ENCODE measurements at places on chromosomes 5 and 9.

DNA sequence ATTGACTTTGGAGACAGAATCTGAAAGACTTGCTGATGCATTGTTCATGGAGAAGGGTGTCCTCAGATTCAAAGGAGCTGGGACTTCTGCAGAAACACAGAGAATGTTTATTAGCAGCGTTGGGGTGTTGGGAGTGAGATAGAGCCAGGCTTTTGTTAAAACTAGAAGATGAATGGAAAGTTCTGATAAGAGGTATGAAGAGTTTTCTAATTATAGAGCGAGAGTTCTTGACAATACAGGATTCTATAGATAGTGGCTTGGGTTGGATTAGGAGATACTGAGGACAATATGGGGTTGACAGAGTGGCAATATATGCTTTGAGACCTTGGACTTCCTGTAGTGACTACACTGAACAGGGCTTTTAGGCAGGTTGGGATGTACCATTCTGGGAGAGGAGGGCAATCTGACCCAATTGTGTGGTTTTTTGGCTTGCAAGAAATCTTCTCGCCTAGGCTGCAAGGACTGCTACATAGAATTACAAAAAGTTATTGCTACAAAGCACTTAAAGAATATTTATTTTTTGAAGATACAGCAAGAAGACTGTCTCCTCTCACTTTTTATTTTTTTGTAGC lies 83.1 kb downstream of the FER start:
- no peak for DNase-seq

- DNase-seq, result no peak
These were observed 2.3 kb downstream of the TYRP1 start for GRCh38 chr9:12695474-12695873.

DNA sequence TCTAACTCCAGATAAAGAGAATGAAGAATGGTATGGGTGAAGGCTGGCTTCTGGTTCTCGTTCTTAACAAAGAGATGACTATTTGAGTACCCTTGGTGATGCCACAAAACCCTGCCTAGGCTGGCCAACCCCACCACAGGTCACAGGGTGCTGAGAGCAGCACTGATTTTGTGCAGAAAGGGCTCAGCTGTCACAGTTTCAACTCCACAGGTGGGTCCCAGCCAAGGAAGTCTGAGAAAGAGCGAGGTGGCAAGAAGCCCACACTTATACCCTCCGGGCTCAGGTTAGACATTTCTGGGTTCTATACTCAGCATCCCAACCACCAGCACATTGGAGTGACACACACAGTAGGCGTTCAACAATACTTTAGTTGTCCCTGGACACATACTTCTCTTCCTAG lies 118.1 kb downstream of the SLIT3 start:
- no peak for DNase-seq

DNA sequence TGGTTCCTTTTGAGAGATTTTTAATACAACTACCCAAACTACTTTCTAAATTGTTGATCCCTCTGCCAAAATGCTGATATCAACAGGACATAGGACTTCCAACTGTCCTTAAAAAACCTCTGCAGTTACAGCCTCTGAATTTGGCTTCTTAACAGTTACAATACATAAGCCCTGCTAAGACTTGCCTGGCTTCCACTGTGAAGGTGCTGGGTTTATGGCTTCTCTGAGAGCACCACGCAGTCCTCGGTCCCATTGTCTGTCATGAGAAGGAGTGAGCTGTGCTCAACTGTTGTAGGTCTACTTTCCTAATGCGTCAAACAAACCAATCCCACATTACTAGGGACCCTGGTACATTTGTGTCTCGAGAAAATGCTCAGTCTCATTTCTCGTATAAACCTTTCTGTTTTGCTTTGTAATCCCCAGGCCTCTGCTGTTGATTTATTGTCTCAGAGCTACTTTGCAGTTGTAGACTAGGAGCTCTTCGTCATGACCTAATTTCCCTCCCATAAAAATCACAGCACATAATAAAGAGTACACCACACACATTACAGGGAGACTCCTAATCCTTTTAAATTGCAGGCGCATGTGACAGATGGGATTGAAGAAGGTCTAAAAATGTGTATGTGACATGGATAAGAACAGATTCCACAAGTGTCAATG lies 274.9 kb downstream of the NR3C1 start:
- DNase-seq, result no peak

DNA sequence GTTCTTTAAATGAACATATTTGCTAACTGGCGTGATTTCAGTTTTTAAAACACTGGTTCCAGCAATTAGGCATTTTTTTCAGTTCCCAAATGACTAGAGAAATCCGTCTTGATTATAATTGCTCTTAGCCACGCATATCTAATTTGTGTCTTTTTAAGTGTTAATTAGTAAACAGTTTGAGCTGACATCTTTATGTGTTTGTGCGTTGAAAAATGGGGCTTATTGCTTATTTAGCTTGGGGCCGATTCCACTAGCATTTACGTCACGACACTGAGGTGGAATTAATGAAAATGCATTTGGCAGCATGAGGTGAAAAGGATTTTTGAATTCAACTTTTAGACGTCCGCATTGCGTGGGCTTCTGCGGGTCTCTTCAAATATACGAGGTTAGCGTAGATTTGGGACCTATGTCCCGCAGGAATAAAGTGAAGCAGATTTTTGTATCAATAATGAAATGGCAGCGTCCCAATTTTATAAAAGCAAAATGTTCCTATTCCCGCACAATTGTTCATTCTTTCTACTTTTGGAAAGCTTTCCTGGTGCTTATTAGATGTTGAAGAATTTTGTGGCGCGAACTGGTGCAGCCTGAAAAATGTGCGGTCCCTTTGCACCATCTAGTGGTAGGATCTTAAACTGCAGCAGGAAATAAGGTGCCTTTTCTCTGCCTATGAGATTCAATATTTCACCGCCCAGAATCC lies 122.7 kb upstream of the LMX1B start:
- peak; percentile 70 for DNase-seq

All from stimulated activated CD4-positive, alpha-beta T cell treated with anti-CD3 and anti-CD28 coated beads, Interleukin-4, amount 100 ng/mL, for 24 hours (primary cell).